SK-N-MC (cell line): ENCODE measurements at places on chromosomes 3 and 15.

- no peak for DNase-seq
These were observed 315.8 kb upstream of the SATB1 start for GRCh38 chr3:18740631-18741583.

DNA sequence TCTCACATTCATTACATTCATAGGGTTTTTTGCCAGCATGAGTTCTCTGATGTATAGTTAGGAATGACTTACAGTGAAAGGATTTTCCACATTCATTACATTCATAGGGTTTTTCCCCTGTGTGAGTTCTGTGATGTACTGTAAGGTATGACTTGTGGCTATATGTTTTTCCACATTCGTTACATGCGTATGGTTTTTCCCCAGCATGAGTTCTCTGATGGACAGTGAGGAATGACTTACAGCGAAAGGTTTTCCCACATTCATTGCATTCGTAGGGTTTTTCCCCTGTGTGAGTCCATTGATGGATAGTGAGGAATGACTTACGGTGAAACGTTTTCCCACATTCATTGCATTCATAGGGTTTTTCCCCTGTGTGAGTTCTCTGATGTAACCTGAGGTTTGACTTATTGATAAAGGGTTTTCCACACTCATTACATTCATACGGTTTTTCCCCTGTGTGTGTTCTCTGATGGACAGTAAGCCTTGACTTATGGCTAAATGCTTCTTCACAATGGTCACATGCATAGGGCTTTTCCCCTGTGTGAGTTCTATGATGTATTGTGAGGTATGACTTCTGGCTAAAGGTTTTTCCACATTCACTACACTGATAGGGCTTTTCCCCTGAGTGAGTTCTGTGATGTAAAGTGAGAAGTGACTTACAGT lies 47.4 kb downstream of the ZNF717 start:
- no peak for DNase-seq

DNA sequence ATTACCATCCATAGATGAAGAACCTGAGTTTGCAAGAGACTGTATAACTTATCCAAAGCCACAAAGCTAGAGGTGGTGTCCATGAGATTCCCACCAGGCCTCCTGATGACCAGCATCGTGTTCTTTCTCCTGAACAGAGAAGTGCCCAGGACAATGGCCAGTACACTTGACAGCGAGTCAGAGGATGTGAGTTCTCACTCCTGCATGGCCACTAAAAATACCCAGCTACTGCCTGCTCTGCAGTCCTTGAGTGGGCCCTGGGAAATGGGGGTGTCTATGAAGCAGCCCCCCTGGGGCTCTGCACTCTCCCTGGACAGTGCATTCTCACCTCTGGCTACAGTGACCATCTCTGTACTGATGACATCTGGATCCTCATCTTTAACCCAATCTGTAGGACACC lies 201.2 kb downstream of the RPLP1 start:
- no peak for DNase-seq

DNA sequence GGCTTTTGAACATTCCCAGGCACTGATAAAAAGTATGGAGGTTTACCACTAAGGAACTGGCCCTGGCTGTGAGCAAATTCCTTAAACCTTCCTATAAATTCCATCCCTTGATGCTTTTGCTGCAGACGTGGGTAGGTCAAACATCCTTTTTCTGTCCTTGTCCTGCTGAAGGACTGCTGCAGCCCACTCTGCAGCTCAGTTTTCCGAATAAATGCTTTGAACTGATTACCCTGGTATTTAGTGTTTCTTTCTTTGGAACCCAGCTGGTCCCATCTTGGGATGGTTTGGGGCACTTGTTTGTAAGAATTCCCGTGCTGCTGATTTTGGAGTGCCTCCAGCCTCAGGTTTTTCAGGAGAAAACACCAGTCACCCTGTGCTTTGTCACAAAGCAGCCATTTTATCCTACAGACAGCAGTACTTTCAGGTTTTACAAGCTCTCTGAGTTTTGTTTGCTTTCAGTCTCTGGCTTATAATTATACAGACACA lies 815.9 kb downstream of the VGLL3 start:
- no peak for DNase-seq

DNA sequence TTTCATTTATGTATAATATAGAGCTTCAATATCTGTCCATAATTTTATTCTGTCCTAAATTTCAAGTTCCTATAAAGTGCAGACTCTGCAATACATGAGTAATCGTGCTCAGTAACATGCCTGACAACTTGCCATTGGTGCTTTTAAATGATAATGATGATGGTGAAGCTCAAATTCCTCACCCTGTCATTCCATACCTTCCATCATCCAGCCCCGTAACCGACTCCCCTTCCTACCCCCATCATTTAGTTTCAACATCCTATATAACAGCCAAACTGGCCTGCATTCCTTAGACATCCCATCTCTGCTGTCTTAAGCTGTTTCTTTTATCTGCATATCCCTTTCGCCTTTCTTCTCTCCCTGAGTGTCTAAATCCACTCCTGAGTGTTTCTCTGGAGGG lies 67.2 kb upstream of the DLG1 start:
- no peak for DNase-seq

DNA sequence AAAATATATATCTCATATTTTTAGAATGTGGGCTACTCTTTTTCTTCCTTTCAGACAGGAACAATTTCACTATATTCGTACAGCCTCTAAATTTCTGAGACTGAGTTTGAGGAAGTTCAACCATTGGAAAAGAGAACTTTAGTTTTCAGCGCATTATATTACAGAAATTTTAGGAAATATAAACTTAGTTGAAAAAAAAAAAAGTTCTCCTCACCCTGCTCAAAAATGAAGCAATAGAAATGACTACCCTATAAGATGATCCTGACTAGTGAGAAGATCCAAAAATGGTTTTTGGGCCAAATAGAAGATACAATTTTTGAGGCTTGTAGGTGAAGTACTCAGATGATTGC lies 139.6 kb downstream of the MCTP2 start:
- DNase-seq: no peak
